Mammary epithelial cell (primary cell): ENCODE measurements at places on chromosomes 5 and 9.

DNA sequence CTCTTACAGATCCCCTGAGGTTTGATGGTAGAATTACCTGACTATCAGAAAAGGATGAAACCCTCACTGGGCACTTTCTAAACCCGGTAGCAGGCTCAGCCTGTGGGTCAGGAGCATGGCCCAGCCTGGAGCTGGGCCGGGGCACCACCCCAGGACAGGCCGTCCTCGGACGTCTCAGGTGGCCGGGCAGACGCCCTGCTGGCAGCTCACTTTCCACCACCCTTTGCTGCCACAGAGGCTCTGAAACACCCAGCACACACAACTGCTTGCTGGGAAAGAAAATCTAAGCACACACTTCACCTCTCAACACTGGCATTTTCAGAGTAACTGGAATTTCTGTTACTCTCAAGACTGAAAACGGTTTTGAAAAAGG is 4.4 kb downstream of the UBAC1 start:
- no peak for DNase-seq

GRCh38 chr5:127136908-127137307 is 63.6 kb upstream of the C5orf63 start:
- DNase-seq = no peak

DNA sequence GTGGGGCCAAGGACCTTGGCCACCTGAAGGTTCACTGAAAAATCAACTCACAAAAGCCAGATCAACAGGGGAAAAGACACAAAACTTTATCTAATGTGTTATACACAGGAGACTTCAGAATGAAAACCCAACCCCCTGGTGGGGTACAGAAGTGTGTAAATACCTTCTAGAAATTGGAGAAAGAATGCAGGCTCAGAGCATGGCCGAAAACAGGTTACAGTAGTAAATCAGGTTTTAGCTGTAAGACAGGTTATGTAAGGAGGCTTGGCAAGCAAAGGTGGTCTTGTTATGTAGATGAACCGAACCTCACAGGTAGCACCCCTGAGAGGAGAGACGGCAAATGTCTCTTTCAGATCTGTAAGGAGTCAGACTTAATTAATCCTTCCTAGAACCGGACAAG is 10.0 kb downstream of the CEMIP2 start:
- no peak for DNase-seq

DNA sequence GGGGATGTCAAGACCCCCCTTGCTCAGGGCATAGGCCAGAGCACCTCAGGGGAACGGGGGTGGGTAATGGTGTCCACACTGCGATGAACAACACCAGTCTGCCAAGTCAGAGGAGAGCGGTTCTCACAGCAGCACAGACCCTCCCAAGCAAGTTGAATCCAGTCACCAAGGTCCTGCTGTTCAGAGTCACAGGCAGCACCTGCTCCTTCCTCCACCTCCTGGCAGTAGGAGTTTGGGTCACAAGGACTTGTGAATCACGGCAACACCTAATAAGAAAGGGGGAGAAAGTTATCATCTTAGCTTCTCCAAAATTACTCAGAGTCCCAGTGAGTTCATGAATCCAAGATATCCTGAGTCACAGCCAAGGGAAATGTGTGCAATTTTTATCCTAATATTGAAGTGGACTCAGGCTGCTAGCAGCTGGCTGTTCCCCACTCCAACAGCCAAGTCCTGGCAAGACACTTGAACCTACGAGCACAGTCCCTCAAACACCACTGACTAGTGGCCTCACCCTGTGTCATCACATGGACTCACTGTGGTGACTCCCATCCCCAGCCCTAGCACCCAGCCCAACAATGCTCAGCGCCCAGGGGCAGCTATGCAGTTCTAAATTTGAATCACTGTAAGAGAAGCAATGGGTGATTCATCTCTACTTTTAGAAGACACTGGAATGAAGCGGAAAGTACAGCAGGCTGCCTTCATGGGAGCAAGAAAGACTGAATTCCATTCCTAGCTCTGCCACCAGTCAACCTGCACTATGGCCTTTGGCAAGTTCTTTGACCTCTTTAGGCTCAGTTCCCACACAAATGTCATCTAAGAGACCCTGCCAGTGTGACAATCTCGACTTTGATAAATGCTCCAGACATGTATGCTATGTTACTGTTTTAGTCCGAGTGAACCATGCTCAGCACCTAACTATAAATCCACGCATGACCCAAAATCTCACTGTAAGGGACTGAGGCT is 113.7 kb downstream of the KLHL3 start:
- DNase-seq = peak; percentile 83

- DNase-seq = peak; percentile 95
Observed at GRCh38 chr5:39399135-39400036, 25.4 kb downstream of the DAB2 start.

- peak; percentile 52 for DNase-seq
Observed at GRCh38 chr9:96852676-96853075, 1.6 kb downstream of the ZNF782 start.

DNA sequence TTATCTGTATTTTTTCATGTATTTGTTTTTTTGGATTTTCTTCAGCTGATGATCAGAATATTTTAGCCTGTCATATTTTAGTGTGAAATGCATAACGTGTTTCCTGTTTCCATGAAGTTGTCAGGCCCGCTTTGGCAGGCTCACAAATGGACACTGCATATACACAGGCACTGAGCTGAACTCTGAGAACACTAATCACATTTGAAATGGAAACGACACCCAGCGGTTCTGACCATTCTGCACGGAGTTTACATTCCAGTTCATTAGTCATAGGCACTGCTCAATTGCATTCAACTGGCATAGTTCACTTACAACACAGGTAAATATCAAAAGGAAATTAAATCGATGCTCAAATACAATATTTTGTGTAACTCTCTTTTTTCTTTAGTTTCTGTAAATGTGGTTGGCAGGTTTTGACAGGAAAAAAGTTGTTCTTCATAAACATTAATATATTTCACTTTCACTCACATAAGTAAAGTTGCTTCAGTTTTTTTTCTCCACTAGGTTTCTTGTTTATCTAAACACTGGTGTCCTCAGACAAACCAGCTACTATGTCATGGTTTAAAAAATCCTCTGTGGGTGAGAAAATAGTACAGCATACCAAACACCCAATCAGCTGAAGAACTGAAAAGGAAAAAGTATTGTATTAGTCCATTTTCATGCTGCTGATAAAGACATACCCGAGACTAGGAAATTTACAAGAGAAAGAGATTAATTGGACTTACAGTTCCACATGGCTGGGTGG is 559.0 kb upstream of the DAP start:
- DNase-seq = peak; percentile 1

GRCh38 chr5:637581-638450 is 25.7 kb downstream of the CEP72 start:
- DNase-seq = no peak

GRCh38 chr9:109789556-109789955 is 9.6 kb downstream of the PALM2AKAP2 start:
- DNase-seq = no peak

- no peak for DNase-seq
Observed at GRCh38 chr9:83307066-83307724, 231.0 kb downstream of the FRMD3 start.

DNA sequence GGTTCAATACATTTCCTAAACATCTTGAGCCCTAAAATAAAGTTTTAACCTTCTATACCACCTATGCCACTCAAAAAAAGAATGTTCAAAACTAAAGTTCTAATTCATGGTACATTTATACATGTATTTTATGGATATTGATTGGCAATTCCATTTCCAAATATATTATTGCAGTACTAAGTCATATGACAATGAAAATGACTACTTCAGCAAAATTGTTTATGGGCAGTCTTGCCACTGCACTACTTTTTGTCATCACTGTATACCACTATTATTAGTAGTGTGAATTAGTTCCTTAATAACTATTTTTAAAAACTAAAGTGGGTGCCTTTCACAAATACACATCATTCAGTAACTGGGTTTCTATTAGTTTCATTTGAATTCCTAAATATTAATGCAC is 199.6 kb upstream of the CYLC2 start:
- DNase-seq = no peak

- DNase-seq = no peak
Observed at GRCh38 chr5:56077796-56078233, 83.1 kb upstream of the IL6ST start.

GRCh38 chr5:7762267-7762666 is 88.7 kb downstream of the CFAP90 start:
- no peak for DNase-seq

- DNase-seq = no peak
Observed at GRCh38 chr5:96327722-96328121, 105.3 kb downstream of the PCSK1 start.

- no peak for DNase-seq
Observed at GRCh38 chr5:135826994-135827671, 7.3 kb upstream of the SLC25A48 start.

GRCh38 chr5:77379558-77380061 is 112.5 kb downstream of the WDR41 start:
- DNase-seq = no peak

DNA sequence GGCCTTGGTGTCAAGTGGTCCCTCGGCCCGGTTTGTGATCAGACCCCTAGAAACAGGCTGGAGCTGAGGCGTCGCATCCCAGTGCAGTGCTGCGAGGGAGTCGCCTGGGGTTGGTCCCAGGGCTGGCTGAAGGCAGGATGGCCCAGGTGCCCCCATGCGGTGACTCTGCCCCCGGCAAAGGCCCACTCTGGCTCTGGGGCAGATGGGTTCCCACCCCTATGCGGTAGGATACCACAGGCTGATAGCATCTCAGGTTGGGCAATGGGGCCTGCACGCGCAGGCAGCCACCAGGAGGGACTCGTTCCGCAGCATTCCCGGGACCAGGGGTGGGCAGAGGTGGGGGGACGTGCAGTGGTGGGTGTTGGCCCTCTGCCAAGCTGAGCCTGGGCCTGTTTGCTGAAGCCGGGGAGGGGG is 86.0 kb downstream of the RXRA start:
- peak; percentile 41 for DNase-seq

- DNase-seq = peak; percentile 86
Observed at GRCh38 chr9:4334410-4334813, 34.5 kb upstream of the GLIS3 start.

DNA sequence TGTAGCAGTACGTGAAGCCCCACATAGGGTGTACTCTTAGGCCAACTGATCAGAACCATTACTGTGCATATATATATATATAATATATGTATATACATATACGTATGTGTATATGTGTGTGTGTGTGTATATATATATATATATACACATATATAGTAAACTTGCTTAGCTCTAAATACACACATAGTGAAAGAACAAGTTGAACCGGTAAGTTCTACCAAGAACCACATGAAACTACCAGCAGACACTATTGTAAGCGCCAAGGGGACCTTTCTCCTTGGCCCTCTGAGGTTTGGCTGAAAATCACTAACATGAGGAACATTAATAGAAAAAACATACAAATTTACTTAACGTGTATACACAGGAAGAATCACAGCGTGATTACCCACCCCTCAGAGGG is 1.8 kb upstream of the TARS1 start:
- DNase-seq = no peak

DNA sequence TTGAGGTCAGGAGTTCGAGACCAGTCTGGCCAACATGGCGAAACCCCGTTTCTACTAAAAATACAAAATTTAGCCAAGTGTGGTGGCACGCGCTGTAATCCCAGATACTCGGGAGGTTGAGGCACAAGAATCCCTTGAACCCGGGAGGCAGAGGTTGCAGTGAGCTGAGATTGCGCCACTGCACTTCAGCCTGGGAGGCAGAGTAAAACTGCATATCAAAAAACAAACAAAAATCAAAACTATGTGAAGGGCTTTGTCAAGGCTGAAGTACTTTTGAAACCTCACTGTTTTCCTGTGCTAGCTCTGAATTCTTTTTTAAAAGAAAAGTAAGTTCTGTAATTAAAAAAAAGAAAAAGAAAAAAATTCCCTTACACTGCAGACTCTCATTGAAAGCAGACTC is 65.1 kb upstream of the KLF4 start:
- DNase-seq = no peak

GRCh38 chr5:14036947-14037346 is 92.5 kb upstream of the DNAH5 start:
- peak; percentile 36 for DNase-seq
